ENCODE measurements at places on chromosomes 1 and 21. TPM values are rescaled to one million over a fixed set of nuclear protein-coding genes. Genes with fewer than 3 reads are reported as not detected.
A peak's percentile ranks its signal among the peaks of the same experiment; 100 is the strongest.

DNA sequence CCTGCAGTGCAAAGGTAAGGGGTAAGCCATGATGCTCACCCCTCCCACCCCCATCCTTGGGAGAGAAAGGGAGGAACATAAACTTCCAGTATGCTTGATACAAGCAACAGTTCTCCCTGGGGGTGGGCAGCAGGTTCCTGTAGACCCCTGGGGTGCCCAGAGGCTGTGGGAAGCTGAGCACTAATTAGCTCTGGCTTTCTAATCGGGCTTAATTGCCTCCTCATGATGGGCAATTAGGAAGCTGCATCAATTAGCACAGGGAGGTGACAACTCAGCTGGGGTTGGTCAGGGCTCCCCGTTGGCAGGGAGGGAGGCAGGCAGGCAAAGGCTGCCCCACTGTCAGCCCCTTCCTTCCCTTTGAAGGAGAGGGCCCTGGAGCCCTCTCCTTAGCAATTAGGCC, 15.7 kb upstream of the LMNA start:
- DNase-seq: no peak

- no peak for DNase-seq
Measured at GRCh38 chr1:76176000-76176399, 101.5 kb downstream of the ST6GALNAC3 start.

DNA sequence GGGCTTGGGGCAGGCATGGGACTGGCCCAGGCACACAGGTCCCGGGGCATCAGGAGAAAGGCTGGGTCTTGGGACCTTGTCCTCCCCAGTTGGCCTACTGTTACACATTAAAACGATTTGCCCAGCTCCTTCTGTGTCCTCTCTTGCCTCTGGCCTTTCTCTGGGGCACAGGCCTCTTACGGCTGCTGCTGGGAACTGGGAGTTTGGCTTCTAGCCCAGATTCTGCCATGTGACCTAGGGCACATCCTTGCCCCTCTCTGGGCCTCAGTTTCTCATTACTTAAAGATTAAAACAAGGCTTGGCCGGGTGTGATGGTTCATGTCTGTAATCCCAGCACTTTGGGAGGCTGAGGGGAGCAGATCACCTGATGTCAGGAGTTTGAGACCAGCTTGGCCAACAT, 14.0 kb downstream of the KDF1 start:
- DNase-seq: no peak

- no peak for DNase-seq
Measured at GRCh38 chr1:213061263-213061662, 10.2 kb downstream of the RPS6KC1 start.

DNA sequence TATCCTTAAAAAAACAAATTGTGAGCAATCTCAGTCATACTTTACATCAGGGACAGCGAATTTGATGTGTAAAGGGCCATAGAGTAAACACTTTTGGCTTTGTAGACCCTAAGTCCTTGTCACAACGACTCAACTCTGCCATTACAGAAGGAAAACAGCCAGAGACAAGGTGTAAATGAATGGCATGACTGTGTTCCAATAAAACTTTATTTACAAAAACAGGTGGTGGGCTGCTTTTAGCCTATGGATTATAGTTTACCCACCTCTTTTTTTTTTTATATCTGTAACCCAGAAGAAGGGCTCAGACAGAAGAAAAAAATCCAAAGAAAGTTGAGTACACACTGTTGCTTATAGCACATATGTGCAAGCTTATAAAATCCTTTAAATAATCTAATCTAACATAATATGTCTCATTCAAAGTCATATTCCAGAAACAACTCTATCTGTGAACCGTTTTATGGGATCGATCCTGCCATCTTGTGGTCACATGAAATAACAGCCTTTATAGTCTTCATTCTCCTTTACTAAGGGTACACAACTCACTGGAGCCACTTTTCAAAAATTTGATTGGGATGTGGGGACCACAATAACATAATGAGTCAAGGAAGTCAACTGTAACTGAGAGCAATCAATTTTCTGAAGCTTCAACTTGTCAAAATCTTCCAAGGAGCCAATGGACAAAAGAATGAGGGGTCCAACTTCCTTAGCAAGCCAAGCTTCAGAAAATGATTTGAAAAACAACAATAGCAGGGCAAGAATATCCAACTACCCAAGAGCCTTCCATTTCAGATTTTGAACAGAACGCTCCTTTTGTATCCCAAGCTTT, 142.2 kb upstream of the KRTAP19-8 start:
- no peak for DNase-seq

DNA sequence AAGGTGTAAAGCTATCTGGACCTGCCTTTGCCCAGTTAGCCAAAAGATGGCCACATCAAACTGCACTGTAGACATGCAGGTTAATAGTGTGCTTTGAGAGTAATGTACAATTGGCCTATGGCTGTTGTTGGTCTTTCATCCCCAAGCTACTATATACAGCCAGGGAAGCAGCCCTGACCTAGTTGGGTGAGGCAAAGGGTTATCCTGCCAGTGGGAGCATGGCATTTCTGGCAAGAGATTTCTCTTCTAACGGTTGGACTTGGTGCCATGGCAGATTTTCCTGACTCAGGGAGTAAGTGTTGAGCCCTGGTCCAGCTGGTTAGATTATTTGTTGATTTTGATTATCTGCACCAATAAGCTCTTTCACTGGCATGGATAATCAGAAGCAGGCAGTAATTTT, 119.8 kb downstream of the SDCCAG8 start:
- DNase-seq: no peak

DNA sequence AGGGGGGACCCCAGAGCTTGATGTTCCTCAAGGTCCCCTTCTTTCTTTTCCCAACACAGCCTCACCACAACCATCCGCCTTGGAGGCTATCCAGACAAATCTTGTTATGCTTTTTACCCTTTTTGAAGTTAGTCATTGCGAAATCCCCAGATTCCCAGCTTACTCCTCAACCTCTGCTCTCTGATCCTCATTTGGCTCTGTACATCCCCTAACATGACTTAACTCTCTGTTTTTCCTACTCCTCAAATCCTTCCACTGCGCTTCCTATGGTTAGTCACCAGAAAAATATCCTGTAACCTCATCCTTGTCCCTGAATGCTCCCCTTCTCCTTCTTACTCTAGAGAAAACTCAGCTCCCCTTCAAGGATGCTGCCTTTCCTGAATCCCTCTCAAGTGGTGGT, 189.1 kb upstream of the POU3F1 start:
- no peak for DNase-seq

DNA sequence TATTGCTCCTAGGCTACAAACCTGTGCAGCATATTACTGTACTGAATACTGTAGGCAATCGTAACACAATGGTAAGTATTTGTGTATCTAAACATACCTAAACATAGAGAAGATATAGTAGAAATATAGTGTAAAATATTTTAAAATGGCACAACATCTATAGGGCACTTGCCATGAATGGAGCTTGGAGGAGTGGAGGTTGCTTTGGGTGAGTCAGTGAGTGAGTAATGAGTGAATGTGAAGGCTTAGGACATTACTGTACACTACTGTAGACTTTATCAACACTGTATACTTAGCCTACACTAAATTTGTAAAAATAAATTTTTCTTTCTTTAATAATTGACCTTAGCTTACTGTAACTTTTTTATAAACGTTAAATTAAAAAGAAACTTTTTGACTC, 7.9 kb downstream of the LEFTY2 start:
- DNase-seq: no peak

- DNase-seq: no peak
Measured at GRCh38 chr1:221525749-221526148, 216.1 kb downstream of the DUSP10 start.

GRCh38 chr1:16191309-16191708, 21.1 kb downstream of the ARHGEF19 start:
- DNase-seq: no peak

- no peak for DNase-seq
Measured at GRCh38 chr1:6028042-6028850, 17.4 kb upstream of the KCNAB2 start.

DNA sequence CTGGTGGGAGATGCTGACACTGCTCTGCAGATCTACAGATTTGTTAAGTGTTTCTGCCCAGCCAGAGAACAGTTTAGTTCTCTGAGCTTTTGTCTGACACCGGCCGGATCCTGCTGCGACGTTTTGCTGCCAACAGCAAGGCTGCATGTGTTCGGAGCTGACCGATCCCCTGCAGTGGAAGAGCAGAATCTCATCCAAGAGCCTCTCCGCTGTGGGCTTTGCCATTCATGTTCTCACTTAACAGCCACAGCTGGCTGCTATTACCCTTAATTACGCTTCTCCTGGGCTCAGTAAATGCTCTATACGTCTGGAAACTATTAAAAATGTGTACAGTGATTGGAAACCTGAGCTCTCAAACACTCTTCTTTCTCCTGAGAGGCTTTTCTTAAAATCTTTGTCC, 105.3 kb downstream of the BCAR3 start:
- DNase-seq: no peak

- no peak for DNase-seq
Measured at GRCh38 chr1:220298470-220299205, 26.4 kb upstream of the RAB3GAP2 start.

DNA sequence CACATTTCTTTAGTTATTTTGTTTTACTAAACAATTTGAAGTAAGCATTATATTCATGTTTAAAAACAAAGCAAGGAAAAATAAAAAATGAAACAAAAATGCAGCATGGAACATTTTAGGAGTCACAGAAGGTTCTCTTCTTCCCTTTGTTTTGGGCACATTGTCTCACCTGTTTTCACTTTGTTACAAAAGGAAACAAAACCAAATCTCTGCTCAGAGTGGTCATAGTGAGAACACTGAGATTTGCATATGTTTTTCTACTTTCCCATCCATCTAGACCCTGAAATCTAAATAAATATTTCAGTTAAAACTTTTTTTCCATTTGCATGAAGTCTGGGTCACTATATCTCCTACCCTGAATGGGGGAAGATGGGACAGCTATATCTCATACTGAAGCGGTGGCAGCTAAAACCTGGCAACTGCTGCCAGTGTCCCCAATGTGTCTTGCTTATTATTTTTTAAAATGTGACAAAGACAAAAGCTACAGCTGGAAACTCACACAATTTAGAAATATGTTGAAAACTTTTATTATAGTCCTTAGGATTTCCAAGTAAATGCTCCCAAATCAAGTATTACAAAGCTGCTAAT, 3.5 kb downstream of the EXOC8 start:
- DNase-seq: no peak

GRCh38 chr1:18743233-18743632, 112.6 kb downstream of the PAX7 start:
- DNase-seq: peak; percentile 32

DNA sequence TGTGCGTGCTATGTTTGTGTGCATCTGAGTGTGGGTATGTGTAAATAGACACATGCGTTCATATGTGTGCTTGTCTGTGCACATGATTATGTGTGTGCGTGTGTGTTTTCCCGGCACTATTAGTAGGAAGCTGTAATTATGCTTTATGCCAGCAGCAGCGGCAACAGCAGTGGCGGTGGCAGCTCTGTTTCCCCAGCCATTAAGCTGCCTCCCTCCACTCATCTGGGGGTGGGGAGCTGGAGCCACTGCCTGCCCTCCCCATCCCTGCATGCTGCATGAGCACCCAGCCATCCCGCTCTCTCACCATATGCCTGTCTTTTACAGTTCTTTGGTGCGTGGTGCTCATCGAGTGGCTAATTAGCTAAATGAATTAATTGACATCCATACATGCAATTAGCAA, 30.5 kb upstream of the ACOT11 start:
- DNase-seq: no peak

Gene CAPN8
- polyA plus RNA-seq: 2.9 TPM

Gene LYPD8
- 4.8 TPM for polyA plus RNA-seq

Gene RBP7
- 3.9 TPM for polyA plus RNA-seq

Gene NTNG1
- polyA plus RNA-seq: not detected

Gene SPATA21
- polyA plus RNA-seq: 0.33 TPM

Gene LCE1C
- not detected for polyA plus RNA-seq

Gene CTNNBIP1
- 8.4 TPM for polyA plus RNA-seq
